Activated CD4-positive, alpha-beta T cell treated with anti-CD3 and anti-CD28 coated beads, Interleukin-10, Interleukin-2, amounts not matched to agents 100 ng/mL and 50 ng/mL, durations not matched to agents 16 hours and 8 hours (primary cell): ENCODE measurements at places on chromosomes 3 and 15.

- DNase-seq = no peak
Observed at GRCh38 chr15:65096481-65097385, 18.3 kb downstream of the UBAP1L start.

DNA sequence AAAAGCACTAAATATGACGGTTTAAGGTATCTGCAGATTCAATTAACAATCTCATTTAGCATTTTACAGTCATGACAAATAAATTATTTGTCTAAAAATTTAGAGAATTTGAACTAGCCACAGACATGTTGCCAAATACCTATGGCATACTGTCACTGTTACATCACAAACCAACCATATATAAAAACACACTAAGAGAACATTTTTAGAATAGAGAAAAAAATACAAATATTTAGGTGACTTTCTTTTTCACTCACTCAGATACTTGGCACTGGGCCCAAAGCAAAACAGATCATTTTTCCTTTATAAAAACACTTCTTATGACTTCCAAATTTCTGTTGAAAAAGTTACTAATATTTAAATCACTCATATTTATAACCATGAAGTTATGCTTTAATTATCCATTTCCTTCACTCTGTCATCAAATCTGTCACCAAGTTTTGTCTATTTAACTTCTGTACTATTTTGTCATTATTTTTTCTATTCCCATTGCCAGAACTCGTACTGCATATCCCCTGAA, 644.7 kb downstream of the OTOL1 start:
- no peak for DNase-seq

DNA sequence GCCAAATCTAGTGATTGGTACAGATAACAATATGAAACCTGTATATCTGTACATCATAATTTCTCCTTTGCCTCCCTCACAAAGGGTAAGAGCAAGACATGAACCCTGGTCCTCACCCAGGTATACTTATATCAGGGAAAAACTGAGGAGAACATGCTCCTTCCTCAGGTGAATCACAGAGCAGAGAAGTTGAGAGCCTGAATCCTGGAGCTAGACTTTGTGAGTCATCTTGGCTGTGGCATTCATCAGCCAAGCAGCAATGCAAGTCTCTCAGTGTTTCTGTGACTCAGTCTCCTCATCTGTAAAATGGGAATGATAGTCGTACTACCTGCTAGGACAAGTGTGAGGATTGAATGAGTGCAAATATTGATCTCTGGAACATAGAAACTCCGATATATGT, 165.7 kb upstream of the ADAMTS9 start:
- no peak for DNase-seq

GRCh38 chr3:172038798-172039435, 461 bp upstream of the FNDC3B start:
- no peak for DNase-seq

DNA sequence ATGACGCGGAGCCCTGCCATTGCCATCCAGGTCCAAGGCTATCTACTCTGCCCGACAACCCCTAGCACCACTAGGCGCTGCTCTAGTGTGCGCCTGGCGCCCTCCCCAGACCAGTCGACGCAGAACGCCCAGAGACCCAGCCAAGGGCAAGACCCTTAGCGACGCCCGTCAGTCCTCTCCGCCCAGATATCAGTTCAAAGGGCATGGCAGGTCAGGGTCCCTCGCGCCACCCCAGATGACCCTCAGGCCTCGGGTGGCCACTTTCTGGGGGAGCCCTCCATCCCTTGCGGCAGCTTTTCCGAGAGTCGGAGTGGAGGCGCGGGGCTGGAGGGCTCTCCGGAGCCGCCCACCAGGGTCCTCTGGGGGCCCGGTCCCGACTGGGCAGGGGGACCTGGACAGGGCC, 371 bp upstream of the CLSTN2 start:
- peak; percentile 19 for DNase-seq

DNA sequence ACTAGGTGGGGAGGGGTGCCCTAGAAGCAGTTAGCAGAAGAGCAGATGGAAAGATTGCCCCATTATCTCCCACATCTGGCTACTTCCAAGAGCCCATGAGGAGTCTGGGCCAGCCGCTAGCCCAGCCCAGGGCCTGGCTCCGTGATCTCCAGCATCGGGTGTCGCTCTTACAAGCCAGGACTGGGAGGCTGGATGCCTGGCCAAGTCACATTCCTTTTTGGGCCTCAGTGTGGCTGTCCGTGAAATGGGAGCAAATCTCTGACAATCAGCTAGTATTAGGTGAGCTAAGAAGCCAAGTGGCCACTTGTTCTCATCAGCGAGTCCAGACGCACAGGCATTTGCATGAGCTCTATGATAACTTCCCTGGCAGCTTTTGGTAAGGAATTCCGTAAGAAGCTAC, 23.3 kb upstream of the DOCK3 start:
- no peak for DNase-seq

DNA sequence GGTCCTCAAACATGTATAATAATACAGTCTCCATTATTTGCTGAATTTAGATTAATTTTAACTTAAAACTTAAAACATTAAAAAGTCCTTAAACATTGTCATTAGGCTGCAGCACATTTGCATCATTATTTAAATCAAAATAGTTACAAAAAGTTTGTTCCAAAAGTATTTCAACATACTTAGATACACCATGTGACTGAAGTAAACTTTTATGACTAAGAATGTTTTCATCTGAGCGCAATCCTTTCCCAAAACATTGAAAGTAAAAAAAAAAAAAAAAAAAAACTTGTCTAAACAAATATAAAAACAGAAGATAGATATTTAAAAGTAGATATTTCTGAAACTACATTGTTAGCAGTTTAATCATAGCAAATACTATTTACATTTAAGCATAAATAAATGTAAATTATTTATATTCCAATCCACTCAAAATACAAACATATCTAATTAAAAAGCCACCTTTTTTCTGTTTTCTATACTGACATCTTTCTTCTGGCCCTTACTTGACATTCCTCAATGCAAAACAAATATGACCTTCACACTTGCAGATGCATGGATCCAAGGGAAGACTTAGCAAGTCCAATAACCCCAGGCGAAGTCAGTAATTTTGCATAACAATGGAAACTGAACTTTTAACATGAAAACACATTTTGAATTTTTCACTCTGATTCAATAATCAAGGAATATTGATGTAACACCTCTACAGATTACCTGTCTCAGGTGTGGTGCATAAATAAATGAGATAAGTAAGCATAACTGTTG, 10.3 kb downstream of the FAM227B start:
- DNase-seq = no peak

GRCh38 chr3:87305517-87305916, 29.1 kb upstream of the POU1F1 start:
- DNase-seq = no peak

- no peak for DNase-seq
Observed at GRCh38 chr3:72092778-72093177, 307.8 kb upstream of the PROK2 start.

DNA sequence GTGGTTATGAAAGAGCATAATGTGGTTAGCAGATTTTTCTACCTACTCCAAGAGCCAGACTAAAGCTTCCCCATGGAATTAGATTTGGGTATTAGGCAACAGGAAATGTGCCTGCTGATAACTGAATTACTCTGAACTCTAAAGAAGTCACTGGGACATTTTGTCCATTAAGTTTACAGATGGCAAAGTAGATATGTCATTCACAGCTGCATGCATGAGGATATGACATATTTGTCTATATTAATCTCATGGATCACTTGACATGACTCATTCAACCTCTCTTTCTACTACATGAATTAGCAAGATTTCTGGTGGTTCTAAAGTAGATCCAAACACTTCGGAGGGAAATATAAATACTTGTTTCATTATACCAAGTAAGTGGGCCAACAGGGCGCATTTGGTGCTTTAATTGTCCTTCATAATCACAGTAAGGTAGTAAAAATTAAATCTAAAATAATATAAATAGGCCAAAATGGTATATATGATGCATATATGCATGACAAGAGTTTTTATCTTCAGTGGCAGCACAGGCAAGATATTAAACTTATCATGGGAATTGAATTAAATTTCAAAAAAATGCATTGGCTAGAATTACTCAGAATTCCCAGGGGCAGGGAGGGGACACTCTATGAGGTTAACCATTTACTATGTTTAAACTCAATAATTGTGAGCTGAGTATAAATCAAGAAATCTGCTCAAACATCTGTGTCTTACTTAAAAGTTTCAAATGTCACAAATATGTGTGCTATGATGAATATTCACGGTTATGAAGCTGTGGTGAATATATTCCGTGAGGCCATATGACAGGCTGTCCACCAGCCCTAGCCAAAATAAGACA, 365.3 kb upstream of the KCNMB2 start:
- DNase-seq = no peak

DNA sequence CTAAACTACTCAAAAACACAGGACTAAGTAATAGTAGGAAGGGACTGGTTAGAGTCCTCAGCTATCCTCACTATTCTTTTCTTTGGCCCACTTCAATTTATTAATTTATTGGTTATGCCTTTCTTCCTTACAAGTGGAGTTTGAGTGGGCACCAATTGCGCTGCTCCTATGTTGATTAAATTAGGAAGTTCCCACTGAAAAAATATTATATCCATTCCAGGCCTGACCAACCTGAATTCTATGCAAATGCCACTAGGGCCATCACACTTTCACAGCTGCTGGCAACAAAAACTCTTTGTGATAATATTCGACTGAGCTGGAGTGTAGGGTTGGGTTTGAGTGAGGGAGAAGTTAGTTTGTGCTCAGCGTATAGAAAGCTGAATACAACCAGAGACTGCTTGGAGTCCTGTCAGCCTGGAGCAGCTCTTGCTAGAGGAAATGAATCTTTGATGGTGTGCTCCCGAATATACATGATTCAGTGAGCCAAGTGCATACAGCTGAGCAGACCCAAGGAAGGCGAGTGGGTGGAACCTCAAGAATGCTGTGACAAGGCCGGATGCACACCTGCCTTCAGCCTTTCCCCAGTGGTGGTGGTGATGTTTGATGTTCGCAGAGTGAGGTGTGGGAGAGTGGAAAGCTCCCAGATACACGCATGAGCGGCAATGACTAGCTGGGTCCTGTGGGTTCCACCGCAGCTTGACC, 1.5 kb downstream of the ARHGEF3 start:
- DNase-seq = peak; percentile 71
